Activated CD4-positive, CD25-positive, alpha-beta regulatory T cell (primary cell): ENCODE measurements at places on chromosomes 3 and 15.

DNA sequence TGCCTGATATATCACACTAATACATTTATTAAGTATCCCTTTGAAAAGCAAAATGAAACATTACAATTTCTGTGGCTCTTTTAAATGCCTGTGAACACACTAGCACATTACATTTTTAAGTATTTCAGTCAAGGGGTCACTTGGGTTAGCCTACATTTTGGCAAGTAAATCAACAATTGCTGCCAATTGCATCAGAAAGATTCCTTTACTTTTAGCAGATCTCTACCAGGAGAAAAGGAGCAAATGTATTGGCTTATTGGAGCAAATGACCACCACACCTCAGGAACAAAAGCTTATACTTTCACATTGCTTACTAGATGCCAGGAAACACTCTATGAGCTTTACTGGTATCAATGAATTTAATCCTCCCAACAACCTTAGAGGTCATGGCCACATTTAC lies 947.1 kb downstream of the FHIT start:
- DNase-seq = no peak

- DNase-seq = no peak
Observed at GRCh38 chr3:189688262-189688661, 57.1 kb downstream of the TP63 start.

DNA sequence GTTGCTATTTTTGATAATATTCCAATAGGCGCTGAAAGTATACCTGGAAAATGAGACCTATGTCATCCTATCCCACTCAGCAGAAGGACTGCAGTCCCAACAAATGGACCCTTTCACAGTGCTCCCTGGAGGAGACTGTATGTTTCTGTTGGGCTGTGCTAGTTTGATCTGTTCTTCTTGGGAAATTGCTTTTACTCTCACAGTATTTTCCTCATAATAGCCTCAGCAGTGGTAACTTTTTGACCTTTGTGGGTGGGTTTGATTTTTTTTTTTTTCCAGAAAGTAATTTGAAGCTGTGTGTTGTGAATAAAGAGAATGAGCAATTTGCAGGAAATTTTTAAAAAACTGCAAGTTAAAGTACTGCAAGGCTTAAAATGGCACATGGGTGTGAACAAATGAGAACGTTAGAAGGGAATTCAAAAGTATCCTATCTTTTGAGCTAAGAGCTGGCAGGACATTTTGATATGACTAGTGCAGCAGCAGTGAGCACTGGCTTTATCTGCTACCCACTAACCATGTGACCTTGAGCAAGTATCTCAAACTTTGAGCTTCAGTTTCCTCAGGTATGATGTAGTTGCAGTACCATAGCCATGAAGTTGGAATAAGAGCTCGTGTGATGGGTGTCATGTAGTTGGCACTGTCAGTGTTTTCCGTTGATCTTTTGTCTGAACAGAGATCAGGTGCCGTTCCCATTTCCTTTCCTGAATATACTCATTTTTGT lies 118.4 kb downstream of the ATG7 start:
- DNase-seq = no peak

- DNase-seq = no peak
Observed at GRCh38 chr3:101825904-101826445, 23.3 kb upstream of the NFKBIZ start.

GRCh38 chr3:179373938-179374337 lies 26.4 kb downstream of the MFN1 start:
- DNase-seq = no peak

GRCh38 chr3:185207481-185207880 lies 46.4 kb downstream of the EHHADH start:
- no peak for DNase-seq

- no peak for DNase-seq
Observed at GRCh38 chr3:58116985-58117384, 93.8 kb downstream of the DNASE1L3 start.

GRCh38 chr3:163561151-163561550 lies 1517.1 kb downstream of the SI start:
- no peak for DNase-seq

DNA sequence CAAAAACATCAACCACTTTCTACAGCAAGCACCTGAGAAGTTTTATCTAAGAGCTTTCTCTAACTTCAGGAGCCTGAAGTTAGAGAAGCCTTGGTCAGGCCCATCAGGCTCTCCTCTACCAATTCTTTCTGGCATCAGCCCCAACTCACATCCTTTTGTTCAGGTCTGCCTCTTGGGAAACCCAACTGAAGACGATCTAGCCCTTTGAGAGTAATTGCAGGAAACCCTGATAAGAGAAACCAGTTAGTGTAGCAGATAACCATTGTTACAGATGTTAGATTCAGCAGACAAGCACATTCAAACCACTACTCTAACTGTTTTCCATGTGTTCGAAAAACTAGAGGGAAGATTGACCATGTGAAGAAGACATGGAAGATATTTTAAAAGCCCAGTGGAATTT lies 27.0 kb upstream of the DYNC1LI1 start:
- DNase-seq = no peak

GRCh38 chr3:177429771-177430170 lies 232.5 kb upstream of the TBL1XR1 start:
- DNase-seq = no peak

DNA sequence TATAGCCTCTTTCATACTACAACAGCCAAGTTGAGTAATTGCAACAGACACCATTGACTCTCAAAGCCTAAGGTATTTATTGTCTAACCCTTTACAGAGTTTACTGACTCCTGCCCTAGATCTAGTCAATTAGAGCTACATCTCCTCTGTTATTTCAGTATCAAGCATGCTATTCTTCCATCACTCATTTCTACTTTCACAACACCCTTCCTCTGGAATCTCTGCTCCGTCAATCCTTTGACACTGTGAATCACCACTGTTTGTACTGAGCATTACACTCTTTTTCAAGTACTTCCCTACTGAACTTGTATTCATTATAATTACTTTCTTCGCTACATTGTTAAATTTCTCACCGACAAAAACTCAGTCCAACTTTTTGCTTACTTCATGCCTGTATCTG lies 121.8 kb downstream of the ZNF609 start:
- DNase-seq = no peak

- no peak for DNase-seq
Observed at GRCh38 chr3:38110314-38111050, 26.4 kb downstream of the ACAA1 start.

DNA sequence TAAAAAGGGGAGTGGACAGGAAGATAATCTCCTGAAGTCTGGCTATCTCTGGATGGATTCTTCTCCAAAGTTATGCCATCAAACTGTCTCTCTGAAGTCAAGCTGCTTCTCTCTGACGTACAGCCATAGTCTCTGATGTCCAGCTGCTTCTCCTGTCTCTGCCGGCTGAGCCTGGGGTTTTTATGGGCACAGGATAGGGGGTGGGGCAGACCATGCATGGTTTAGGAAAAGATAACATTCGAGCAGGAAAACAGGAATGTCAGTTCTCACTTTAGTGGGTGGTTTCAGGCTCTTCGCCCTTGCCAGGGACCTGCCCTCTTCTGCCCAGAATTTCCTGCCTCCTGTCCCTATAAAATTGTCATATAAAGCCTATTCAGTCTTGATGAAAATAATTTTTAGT lies 110.9 kb upstream of the ROBO1 start:
- no peak for DNase-seq
